WTC11 (cell line): ENCODE measurements at places on chromosomes 4 and X. TPM values are rescaled to one million over a fixed set of nuclear protein-coding genes. Genes with fewer than 3 reads are reported as not detected.
A peak's percentile ranks its signal among the peaks of the same experiment; 100 is the strongest.

GRCh38 chr4:16055471-16055870 is 28.4 kb downstream of the PROM1 start:
- H3K4me1 ChIP-seq, result peaks cover 21% of the 10 kb centered on the region
- H3K27ac ChIP-seq, result peak overlapping the region; percentile 59; the same call in 1 of the 2 replicates
- no peak for DNase-seq
- peaks cover 6% of the 10 kb centered on the region for H3K36me3 ChIP-seq

Gene RBMXL3
- not detected in 3 replicates for total RNA-seq

- H3K4me1 ChIP-seq, result no peaks in the 10 kb centered on the region
- DNase-seq, result peak; percentile 37
- H3K36me3 ChIP-seq, result no peaks in the 10 kb centered on the region; the same call in 1 of the 2 replicates
- no peaks in the 10 kb centered on the region for H3K27me3 ChIP-seq
These were observed 63.1 kb downstream of the RTL3 start for GRCh38 chrX:78595901-78596502.

Gene OCIAD2
- 82.7 to 103 TPM (median 91.3 TPM) in 3 replicates for total RNA-seq

Gene AFM
- total RNA-seq, result not detected in 3 replicates
